Central memory CD8-positive, alpha-beta T cell (primary cell): ENCODE measurements at places on chromosomes 16 and 17.

DNA sequence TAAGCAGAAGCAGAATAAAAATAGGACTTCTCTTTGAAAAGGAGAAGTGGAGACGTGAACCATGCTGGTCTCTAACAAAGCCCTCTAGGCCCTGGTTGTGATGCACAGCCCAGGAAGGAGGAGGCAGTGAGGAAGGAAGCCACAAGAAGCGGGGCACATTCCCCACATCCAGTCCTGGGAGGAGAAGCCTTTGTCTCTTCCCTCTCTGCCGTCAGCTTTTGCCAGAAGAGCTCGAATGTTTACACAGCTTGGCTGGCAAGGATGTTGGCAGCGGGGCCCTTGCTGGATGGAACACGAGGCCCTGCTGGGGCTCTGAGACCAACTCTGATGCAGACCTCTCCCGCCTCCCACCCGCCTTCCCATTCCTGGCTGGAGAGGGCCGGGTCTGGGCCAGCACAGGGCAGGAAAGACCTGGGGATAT lies 91.3 kb downstream of the MAF start:
- DNase-seq, result no peak

DNA sequence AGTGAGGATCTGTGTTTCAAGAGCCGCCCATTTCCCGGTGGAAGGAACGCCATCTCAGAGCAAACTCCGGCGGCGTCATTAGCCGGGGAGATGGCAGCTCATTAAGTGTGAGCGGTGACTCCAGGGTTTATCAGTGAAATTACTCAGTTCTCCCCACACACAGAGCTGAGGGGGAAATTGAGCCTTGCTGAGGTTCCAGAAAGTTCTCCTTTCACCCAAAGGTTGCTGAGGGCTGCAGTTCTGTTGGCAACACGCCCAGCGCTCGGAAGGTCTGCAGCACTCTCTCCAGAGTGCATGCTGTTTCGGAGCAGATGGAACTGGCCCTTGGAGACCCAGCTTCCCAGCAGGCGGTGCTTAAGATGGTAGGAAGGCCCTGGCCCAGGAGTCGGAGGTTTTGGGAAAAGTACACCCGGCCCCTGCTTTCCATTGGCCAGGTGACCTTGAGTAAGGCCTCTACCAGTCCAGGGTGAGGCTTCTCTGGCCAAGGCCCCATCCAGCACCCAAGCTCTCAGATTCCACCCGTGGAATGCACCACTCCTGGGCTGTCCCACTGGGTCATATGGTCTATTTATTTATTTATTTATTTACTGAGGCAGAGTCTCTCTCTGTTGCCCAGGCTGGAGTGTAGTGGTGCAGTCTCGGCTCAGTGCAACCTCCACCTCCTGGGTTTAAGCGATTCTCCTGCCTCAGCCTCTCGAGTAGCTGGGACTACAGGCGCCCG lies 167.7 kb upstream of the CIBAR2 start:
- DNase-seq, result no peak

- DNase-seq, result no peak
These were observed 334.8 kb downstream of the SNX29 start for GRCh38 chr16:12311309-12311708.

DNA sequence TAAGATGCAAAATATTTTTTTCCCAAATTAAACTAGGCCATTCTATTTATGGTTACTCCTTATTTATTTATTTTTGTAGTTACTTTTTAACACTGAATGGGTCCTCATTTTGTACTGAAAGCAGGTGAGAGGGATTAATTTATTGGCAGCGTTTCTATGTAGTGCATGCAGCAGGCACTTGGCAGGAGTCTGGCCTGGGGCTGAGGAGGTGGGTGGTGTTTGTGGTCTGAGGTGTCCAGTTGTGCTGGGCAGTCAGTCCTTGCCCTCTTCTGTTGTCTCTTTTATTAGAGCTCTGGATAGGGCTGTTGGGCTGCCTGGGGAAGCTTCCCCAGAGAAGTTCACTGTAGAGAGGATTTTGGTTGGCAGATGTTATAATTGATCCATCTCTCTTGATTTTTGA lies 12.7 kb downstream of the SEC14L1 start:
- no peak for DNase-seq

DNA sequence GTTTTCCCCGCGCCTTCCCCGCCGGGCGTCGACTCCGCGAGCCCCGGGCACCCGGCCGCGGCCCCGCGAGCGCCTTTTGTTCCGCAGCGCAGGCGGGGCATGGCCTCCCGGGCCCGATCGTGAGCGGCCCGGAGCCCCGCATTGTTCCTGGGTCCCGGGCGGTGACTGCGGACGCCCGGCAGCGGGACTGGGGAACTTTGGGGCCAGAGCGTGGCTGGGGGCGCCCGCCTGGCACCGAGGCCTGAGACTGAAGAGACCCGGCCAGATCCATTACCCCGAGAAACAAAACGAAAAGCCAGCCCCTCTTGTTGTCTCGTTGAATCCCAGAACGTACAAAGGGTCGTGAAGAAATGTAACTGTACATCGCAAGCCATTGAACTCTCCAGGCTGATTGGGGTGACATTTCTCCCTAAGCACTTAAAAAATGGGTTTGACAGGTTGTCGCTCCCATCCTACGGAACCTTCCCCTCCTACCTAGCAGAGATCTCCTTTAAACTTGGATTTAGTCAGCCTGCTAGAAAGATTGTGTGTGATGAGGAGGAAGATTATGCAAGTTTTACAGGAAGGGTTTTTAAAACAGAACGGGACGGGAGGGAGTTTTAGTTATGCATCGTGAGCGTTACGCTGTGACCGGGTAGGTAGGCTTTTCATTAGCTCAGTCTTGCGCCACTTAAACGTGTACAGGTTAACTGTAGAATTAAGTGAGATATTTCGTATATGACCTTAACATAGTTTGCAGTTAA lies 825 bp downstream of the METTL9 start:
- no peak for DNase-seq

DNA sequence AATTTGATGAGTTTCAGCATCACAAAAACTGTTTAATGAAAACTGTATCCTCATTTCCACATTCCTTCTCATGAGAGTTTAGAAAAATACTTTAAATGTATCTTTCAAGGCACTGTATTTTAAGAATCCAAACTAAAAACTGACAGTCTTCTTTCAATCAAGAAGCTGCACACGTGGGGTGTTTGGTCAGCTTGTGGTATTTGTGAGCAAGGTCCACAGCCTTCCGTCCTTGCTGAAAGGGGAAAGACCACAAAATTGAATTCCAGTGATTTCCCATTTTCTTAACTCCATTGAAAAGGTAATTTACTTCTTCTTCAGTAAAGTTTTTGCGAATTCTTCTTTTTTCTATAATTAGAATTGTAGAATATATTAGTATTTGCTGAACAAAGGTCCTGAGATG lies 3.4 kb upstream of the DYNC1LI2 start:
- DNase-seq, result no peak

- no peak for DNase-seq
These were observed 75.0 kb downstream of the RAP1GAP2 start for GRCh38 chr17:2871205-2871604.

DNA sequence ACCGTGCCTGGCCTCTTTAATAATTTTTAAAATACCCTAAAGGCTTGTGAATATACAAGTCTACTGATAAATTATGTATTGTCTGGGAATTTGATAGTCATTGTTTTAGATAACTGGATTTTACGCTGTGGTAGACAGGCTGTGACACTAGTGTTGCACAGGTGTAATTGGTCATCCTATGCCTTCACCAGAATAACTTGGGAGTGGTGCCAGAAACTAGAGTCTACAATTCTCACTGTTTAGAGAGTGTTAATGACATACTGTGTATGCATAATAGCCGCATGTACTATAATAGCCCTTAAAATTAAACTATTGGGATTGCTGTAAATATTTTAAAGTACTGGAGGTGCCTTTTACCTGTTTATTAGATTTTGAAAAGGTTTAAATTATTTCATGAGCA lies 11.4 kb downstream of the CNEP1R1 start:
- DNase-seq, result no peak

- DNase-seq, result no peak
These were observed 8.8 kb downstream of the CDC27 start for GRCh38 chr17:47180337-47180736.

DNA sequence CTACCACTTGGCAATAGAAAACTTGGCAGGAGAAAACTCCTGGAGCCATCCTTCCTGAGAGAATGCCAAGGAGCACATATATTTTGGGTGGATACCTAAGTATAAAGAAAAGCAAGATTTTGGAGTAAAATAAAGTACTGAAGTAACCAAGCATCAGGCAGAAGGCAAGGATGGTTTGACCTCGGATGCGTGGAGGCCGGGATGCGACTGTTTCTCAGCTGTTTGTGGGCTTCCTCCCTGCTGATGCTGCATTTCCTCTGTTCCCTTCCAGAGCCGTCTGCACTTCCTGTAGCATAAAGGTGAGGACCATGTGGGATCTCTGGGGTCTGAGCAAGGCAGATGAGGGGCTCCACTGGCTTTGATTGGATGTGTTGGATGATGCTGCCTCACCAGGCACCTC lies 5.5 kb upstream of the TCF25 start:
- DNase-seq, result no peak

DNA sequence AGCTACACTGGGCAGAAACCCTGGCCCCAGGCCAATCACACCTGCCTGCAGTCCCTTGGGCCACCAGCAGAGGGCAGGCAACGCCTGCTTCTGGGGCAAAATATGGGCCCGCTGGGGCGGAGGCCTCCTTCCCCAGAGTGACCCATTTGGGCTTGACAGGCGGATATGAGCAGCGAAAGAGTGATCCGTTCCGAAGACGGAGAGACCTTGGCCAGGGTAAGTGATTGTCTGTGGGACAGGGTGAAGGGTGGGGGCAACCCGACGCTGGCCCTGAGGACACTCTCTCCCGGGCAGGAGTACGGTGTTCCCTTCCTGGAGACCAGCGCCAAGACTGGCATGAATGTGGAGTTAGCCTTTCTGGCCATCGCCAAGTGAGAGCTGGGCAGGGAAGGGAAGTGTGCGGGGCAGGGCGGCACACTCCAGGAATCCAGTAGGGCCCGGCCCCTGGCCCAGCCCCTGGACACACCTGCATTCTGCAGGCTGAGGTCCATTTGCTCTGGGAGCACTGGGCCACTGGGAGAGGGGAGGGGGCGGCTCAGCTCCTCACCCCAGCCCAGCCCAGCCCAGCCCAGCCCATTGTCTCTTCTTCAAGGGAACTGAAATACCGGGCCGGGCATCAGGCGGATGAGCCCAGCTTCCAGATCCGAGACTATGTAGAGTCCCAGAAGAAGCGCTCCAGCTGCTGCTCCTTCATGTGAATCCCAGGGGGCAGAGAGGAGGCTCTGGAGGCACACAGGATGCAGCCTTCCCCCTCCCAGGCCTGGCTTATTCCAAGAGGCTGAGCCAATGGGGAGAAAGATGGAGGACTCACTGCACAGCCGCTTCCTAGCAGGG lies 3.5 kb upstream of the NHERF1 start:
- peak; percentile 91 for DNase-seq

GRCh38 chr16:78761427-78761826 lies 662.0 kb downstream of the WWOX start:
- no peak for DNase-seq

- DNase-seq, result no peak
These were observed 35.1 kb upstream of the CREBBP start for GRCh38 chr16:3915426-3916260.

- no peak for DNase-seq
These were observed 1.2 kb downstream of the GID4 start for GRCh38 chr17:18040261-18040858.

DNA sequence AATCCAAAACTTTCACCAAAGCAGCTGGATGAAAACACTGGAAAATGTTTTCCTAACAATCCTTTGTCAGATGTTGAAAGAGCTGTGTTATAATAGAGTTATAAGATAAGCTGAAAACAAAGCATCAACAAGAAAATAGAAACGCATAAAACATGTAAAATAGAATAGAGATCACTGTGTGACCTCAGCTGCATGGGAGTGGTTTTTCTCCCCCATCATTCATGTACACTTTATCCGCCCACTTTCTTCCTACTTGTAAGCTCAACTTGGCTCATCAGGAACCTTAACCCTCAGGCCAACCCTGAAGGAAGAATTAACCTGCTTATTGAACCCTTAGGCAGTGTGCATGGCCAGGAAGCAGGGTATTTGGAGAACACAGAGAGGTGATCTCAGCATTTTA lies 238.5 kb upstream of the PMFBP1 start:
- no peak for DNase-seq

- peak; percentile 19 for DNase-seq
These were observed 20.1 kb upstream of the CCL5 start for GRCh38 chr17:35900280-35900679.
